Spleen (tissue), 13 donors: ENCODE measurements at places on chromosomes 5 and 9. TPM values are rescaled to one million over a fixed set of nuclear protein-coding genes. Genes with fewer than 3 reads are reported as not detected.

- DNase-seq = peak; percentile 56
Measured at GRCh38 chr9:133233681-133234432, 24.8 kb upstream of the OBP2B start.

GRCh38 chr5:64759960-64760660 lies 8.4 kb downstream of the SREK1IP1 start:
- no peak for DNase-seq

GRCh38 chr9:29174136-29174535 lies 1600.9 kb upstream of the C9orf72 start:
- no peak for DNase-seq

DNA sequence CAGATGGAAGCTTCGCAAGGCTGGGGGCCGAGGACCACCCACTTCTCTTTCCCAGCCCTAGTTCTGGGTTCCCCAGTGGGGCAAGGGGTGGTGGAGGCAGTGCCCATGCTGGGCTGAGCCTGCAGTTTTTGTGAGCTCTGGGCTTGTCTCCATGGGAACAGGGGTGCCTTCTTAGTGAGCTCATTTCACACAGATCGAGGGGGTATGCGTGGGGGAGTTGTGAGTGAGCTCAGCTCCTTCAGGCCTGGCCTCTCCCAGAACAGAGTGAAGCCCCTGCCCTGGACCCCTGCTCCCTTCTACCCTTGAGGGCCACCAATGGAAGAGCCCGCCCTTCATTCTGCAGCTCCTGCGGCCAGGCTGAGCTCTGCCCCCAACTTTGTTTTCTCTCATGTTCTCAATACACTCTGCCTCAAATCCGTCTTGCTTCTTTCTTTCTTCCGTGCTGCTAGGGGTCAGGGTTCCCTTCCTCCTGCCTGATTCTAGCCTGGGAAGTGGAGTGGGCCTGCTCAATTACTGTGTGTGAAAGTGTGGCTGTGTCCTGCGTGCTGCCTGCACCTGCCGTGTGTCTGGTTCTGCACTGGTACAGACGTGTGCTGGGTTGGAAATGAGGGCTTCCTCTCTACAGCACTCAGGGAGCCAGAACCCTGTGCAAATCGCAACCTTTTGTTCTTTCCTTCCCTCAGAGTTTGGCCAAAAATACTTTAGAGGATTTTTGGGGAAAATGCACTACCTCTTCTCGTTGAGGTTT lies 9.0 kb upstream of the MYOZ3 start:
- DNase-seq = no peak

- DNase-seq = no peak
Measured at GRCh38 chr5:23223846-23224245, 283.6 kb upstream of the PRDM9 start.

DNA sequence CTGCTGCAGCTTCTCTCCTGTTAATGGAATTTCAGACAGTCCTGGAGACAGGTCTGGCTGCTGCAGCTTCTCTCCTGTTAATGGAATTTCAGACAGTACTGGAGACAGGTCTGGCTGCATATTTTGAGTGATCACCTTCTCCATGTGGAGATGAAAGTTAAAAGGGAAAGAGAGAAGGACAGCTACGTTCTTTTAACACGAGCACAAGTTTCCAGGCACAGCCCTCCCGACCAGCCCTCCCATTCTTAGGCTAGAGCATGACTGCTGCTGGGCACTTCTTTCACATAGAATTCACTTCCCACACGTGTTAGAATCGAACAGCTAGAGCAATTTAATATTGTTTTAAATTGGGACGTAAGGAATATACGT lies 133.3 kb upstream of the DMRT1 start:
- no peak for DNase-seq

GRCh38 chr5:52961274-52961681 lies 27.9 kb upstream of the ITGA2 start:
- DNase-seq = no peak

GRCh38 chr9:69946800-69947437 lies 96.7 kb upstream of the MAMDC2 start:
- no peak for DNase-seq

DNA sequence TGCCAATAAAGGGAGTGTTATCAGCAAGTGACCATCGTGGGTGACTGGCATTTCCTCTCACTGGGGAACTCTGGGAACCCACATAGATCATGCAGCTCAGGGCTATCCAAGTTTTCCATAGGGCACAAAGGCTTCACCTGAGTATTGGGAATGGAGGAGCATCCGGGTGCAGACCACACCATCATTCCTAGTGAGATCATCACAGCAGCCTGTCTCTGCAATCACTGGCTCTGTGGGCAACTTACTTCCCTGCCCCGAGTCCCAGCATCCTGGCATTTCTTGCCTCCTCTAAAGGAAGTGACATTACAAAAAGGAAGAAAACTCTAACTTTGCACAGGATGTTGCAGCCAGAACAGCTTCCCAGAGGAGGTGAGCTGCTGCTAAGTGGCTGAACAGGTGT lies 80.6 kb upstream of the SHB start:
- DNase-seq = no peak

- no peak for DNase-seq
Measured at GRCh38 chr9:16752601-16753000, 117.9 kb downstream of the BNC2 start.

DNA sequence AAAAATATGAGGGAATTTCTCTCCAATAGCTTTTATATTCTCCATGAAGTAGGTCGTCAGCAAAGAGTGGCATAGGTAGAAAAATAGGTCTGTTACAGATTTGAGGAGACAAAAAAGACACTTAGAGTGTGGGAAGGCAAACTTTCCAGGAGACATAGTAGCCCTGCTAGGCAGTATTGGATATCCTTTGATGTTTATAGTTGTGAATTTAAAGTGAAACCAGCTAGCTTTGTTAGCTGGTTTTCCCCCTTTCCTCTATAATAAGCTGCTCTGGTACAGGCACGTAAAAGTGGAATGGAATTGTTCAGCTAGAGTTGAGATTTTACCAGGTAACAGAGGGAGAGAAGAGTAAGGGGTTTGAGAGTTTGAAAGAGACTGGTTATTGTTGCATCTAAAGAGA lies 17.1 kb upstream of the APC start:
- no peak for DNase-seq

DNA sequence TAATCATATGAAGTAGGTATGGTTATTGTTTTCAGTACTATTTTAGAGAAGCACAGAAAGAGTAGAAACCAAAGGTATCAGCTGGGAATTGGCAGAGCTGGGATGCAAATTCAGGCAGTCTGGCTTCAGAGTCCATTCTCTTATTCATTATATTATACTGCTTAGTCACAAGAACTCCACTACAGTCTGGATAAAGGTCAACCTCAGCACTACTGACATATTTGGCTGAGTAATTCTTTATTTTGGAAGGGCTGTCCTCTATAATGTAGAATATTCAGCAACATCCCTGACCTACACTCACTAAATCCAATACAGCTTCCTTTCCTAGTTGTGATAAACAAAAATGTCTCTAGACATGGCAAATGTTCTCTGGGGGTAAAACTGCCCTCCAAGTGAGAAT lies 37.6 kb downstream of the PTGER4 start:
- DNase-seq = no peak

DNA sequence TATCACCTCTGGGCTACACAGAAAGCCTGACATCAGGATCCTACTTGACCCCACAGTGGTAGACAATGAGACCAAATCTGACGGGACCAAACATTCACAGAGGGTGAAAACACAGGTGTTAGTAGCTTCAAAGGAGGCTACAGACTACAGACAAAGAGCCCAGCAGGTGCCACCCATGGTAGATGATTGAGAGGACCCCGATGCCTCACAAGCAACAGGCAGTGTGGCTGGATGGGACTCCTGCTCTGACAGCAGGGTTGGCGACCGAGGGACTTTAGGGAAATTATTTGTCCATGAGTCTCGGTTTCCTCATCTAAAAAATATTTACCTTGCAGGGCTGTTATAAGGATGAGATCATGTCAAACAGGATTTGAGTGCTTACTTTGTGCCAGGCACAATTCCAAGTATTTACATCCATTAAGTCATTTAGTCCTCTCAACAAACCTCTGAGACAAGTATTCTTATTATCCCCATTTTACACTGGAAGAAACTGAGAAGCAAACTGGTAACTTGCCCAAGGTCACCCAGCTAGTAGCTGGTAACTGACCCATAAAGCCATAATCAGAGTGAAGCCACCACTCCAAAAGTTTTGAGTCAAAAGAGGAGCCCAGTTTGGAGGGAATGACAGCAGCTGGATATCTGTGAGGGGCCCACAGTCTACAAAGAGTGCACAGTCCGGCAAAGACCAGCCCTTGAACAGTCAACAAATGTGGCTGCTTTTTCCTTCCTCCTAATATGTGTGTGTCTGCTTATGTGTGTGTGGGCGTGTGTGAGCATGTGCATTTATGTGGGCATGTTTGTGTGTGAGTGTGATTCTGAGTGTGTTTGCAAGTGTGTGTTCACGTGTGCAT lies 502.0 kb downstream of the BNC2 start:
- no peak for DNase-seq

- DNase-seq = no peak
Measured at GRCh38 chr9:26459959-26460358, 432.6 kb downstream of the CAAP1 start.

DNA sequence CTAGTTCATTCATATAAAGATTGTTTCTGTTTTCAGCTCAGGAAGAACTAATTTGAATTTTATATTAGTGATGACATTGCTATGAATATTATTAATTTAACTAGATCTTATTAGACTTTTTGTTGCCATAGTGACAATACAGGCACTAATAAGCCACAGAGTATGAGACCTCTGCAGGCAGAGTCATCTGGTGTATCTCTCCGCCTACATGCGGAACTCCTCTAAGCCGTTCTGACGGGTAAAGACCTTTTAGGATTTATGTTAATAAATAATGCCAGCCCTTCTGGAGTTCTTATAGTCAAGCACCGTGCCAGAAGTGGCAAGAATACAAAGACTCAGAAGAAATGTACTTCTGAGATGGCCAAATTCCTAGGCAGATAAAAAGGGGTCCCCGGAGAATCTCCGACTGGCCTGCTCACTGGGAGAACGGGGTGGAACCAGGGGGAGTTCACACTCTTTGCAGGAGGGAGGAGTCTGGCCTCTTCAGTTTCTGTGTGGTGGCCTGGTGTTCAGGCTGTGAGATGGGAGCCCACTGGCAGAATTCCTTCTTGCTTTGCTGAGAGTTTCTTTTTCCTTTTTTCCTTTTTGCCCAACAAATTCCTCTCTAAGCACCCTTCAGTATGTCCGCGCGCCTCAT lies 85.1 kb upstream of the IL12B start:
- no peak for DNase-seq

DNA sequence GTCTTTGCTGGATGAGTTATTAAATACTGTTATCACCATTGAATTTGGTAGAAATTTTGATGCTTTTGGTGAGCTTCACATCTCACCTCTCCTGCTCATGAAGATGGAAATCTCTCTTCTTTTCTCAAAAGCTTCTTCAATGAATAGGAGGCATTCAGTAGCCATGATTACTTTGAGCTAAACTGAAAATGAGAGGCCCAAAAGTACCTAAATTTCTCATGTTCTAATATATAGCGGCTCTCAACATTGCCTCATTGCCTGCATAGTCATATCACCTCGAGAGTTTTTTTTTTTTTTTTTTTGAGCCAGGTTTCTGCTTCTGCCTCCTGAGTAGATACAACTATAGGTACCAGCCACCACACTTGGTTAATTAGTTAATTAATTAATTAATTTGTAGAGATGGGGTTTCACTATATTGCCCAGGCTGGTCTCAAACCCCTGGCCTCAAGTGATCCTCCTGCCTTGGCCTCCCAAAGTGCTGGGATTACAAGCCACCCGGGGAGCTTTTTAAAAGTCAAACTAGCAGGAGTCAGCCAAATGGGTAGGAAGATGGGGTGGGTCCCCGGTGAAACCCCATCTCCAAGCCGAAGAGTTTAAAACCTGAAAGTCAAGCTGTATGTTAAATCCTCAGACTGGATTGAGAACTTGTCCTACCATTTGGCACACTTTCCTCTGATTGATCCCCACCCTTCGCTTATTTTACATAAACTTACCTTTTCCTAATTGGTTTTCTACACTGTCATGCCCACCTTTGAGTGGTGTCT lies 169.0 kb downstream of the DOCK2 start:
- DNase-seq = no peak

GRCh38 chr5:179336126-179336870 lies 9.0 kb downstream of the ADAMTS2 start:
- peak; percentile 59 for DNase-seq

DNA sequence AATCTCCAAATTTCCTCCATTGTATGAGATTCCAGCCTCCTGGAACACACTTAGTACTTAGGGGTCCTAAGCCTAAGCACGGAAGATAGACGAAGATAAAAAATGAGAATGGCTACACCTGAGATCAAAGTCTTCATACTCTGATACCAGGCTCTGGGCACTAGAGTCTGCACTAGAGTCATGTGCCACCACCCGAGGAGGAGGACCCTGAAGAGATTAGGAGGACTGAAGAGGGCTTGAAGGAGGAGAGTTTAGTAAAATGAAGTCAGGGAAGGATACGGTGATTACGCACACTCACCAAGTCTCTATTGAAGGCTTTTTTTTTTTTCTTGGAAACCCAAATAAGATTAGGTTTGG lies 573 bp upstream of the SPATA24 start:
- no peak for DNase-seq

DNA sequence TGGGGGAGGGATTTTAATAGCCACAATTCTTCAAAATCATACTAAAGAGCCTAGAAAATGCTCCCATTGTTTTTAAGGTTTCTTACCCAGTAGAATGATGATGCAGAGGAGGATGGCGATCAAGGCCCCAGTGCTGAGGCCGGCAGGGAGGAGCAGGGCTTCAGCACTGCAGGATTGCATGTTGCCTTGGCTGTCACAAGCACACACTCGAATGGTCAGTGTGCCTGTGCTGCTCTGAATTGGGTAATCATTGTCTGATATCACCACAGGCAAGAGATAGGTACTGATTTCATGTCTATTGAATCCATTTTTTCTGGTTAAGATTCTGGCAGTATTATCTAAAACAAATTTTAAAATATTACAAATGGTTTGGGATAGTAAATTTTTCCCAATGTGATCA lies 153.3 kb downstream of the CDH10 start:
- DNase-seq = no peak

DNA sequence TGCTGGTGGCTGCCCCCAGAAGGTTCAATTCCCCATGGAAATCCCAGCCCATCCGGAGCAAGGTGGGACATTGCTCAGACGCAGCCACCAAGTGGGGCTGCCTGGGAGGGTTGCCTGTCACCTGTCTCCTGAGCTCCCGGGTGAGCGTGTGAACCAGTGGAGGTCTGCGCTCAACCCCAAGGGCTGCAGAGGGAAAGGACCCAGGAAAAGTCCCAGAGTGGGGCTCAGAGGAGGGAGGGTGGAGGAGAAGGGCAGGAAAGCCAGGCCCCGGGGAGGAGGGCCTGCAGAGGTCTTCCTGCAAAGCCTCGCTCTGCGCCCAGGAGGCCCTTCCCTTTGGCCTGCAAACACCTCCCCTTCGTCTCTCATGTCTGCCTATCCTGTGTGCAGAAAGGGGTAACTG lies 119.5 kb upstream of the SARDH start:
- no peak for DNase-seq

- DNase-seq = no peak
Measured at GRCh38 chr5:139676951-139677735, 29.0 kb downstream of the CXXC5 start.

- peak; percentile 63 for DNase-seq
Measured at GRCh38 chr9:128712451-128713410, 10.4 kb downstream of the PKN3 start.

N4BP3 gene
- polyA plus RNA-seq = 1.2 TPM

ACOT12 gene
- polyA plus RNA-seq = not detected

GABRG2 gene
- polyA plus RNA-seq = not detected

FAM81B gene
- not detected for polyA plus RNA-seq

SLC25A48 gene
- polyA plus RNA-seq = not detected

TMEM252 gene
- not detected for polyA plus RNA-seq
